ENCODE measurements at places on chromosomes 6 and 20. TPM values are rescaled to one million over a fixed set of nuclear protein-coding genes. Genes with fewer than 3 reads are reported as not detected.

DNA sequence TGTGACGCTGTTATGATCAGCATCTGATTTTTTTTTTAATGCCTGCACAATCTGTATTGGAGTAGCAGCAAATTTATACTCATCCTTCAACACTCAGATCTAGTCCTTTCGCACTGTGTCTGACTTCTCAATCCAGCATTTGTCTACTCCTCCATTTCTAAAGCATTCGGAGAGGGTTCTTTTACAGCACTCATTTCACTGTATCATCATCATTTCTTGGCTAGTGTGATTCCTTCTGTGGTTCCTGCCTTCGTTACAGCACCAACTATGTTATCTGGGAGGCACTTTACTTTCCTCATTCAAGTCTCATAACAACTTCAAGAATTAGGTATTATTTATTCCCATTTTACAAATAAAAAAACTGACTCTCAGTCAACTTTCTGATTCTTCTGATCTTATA, 18.0 kb downstream of the NUDT3 start:
- no peak for DNase-seq

DNA sequence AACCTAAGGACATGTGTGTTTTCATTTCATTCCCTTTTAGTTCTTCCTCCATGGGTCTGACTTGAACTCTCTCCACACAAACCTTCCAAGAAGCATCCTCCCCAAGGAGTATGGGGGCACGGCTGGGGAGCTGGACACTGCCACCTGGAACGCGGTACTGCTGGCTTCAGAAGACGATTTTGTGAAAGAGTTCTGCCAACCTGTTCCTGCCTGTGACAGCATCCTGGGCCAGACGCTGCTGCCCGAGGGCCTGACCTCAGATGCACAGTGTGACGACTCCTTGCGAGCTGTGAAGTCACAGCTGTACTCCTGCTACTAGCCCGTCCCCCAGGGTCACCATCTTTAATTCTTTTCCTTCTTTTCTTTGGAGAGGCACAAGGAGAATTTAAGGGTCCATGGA, 13.5 kb downstream of the TTPAL start:
- DNase-seq: no peak

ADAM33 gene
- total RNA-seq: 7.3 TPM

GRCh38 chr6:47455533-47456209, 21.9 kb upstream of the CD2AP start:
- no peak for DNase-seq

DNA sequence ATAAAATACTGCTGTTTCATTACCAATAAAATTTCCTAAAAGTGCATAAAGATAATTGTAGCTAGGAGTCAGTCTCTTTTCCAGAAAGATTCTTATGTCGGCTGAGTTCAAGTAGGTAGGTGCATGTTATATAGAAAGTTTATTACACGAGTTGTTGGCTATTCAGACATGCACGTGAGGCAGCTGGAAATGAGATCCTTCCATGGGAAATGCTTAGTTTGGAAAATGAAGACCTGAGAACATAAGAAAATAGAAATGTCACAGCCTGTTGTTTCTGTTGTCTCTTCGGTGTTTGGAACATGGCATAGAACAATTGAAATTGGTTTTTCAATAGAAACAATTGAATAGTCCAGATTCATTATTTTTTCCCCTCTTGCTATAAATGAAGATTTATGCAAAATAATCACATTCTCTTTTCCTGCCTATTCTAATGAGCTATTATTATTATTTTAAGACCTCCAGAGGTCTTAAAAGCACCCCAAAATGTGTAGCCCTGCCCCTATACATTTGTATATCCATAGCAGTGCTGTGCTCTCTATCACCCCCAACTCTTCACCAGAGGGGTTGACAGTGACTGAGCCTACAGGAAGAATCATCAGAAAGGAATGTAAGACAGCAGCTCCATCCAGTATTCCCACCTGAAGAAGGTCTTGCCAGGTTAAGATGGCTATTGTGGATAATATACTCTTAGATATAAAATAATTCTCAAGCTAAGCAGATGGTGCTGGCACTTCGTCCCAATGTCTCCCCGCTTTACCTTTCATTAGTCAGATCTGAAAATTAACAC, 82.2 kb downstream of the ZDHHC14 start:
- DNase-seq: no peak

PTPRK gene
- 33.7 TPM for total RNA-seq

NKX2-2 gene
- total RNA-seq: 3.1 TPM

RAET1E gene
- 2.8 TPM for total RNA-seq

DNA sequence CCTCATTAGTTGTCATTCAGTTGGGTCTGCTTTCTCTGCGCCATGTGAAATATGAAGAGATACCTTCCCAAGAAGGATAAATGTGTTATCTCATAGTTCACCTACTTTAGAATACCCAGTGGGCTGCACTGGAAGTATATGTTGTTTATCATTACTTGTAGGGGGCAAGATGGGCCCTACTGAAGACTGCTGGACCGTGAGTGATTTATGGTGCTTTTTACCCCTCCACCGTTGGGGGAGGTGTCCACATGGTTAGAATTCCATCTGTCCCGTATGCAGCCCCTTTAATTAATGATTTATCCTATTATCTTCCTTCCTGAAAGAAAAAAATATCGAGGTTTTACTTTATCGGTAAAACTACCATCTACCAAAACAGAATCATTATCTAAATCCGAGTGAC, 97.0 kb downstream of the TSHZ2 start:
- DNase-seq: no peak

DNA sequence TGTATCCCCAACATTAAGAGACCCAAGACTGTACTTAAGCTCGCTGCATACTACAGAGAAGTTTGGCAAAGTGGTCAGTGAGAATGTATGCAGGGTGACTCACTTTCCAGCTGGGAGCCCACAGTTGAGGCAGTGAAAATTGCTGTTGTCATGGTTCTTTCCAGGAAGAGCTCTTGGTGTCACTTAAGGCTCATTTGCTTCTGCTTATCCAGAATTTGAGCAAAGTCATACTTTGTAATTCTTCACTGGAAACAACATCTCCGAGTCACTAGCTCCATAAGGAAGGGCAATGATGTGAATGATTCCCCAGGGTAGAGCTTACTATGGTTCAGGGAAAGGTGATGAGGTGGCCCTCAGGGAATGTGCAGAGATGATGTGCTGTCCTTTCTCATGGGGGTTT, 65.4 kb upstream of the FBXL4 start:
- DNase-seq: peak; percentile 46

DNA sequence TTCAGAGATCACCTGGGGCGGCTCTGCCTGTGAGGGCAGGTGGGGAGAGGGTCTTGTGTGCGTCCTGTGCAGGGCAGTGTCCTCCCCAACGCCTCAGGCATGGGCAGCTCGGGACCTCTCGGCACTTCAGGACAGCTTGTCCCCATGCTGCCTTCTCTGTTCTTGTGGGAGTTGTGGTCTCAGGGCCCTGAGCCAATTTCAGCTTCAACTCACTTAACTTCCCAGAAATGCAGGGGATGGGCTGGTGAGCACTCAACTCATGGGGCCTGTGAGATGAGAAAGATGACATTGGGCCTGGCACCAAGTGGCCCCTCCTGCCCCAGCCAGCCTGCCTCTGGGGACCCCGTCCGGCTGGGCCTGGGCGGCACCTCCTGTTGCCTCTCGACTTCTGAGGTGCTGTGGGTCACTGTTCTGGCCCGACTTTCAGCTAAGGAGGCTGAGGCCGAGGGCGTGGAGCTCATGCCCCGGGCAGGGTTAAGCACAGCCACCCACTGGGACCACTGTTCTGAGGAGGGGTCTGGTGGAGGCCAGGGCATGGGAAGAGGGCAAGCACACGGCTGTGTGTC, 6.7 kb downstream of the RGS19 start:
- DNase-seq: no peak

DNA sequence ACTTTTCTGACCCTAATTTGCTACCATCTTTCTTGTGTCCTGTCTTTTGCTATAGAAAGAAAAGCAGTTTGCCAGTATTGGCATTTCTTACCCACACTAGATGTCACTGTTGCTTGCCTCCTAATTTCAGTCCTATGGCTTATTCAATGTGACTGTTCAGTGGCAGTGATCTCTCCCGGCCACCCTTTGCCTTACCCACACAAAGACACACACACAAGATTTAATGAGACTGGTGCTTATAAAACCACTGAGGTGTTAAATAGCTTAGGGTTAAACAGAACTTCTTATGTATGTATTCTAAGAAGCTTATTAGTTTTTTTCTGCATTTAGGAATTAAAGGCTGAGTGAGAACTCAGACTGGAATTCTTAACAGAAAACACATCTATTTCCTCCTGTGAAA, 233.6 kb upstream of the ASCC3 start:
- DNase-seq: no peak

DNA sequence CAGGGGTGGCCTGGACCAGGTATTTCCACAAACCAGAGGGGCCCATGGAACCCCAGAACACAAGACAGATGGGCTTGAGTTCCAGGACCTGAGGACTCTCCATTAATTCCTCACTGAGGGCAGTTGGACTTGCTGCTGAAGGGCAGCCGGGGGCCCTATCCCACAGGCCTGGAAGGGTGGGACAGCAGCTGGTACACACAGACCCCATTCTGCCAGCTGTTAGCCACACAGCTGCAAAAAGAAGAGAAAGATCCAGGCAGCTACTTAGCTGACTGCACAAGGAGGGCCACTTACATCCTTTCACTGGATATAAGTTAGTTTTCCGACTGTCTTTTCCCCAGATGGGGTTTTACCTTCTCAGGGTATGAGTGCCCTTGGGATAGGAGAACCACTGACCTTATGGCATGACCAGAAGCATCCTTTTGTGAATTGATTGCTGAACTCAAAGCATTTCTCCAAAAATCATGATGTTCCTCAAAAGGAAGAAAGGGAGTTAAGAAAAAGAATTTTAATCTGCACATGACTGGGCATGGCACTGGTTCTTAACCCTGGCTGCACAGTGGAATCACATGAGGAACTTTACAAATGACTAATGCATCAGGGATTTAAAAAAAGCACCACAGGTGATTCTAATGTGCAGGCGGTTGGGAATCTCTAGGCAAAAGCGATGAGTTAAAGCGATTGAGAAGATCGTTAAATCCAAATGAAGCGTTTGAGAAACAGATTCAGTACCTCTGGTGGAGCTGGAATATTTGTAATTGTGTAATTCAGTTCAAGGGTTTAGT, 199.4 kb downstream of the TFAP2A start:
- no peak for DNase-seq

DNA sequence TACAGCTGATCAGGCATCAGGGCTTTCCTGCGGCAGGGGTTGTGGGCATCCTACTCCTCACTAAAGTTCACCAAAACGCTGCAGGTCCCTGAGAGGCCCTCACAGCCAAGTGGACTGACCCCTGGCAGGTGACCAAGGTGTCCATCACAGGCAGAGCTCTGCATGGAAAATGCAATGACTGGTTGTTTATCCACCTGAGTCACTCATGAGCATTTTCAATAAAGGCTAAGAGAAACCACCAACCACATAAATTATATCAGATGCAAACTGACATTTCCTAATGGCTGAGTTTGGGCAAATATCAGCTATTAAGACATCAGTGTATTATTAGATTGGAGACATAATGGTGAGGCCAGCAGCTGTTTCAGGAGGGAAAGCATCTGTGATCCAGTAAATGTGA, 152.7 kb upstream of the SYNDIG1 start:
- no peak for DNase-seq

Data from MG63 (cell line).